Tibial nerve (tissue), 4 donors: ENCODE measurements at places on chromosomes 6 and 20. TPM values are rescaled to one million over a fixed set of nuclear protein-coding genes. Genes with fewer than 3 reads are reported as not detected.

DNA sequence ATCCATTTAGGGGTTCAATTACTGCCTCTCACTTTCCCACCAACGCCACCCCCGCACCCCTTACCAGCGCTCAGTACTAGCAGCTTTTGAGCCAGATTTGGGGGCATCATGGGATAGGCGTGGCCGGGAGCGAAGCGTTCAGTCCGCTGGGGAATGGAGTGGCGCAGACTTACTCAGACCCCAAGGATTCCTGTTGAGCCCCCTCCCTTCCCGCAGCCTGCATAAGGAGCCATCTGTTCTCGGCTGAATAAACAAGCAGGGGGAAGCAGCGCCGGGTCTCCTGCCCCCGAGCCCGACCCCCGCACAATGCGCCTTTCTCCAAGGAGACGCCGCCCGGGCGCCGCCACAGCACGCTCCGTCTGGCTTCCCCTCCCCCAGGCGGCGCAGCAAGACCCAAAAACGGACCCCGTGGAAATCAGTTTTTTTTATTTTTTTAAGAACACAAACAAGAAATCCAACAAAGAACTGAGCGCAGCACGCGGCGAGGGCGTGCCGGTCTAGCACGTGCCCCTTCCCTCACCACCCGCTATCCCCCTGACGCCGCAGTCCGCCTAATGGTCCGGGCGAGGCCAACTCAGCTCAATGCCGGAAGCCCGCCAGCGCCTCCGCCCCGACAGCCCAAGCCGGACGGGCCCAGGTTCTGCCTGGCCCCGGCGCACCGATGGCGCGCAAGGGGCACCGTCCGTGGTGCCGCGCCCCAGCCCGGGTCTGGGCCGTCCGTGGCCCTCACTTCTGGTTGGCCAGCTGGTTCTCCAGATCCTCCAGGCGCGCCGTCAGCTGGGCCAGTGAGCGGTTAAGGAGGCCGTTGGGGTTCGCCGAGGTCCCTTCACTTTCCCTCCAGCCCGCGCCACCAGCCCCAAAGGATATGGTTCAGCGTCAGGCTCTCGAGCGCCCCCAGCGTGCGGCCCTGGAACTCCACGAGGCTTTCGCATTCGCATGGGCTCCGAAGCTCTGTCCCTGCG, 13.3 kb upstream of the RBPJL start:
- DNase-seq = peak; percentile 63

GRCh38 chr6:7169296-7169721, 61.5 kb downstream of the RREB1 start:
- peak; percentile 33 for DNase-seq

DNA sequence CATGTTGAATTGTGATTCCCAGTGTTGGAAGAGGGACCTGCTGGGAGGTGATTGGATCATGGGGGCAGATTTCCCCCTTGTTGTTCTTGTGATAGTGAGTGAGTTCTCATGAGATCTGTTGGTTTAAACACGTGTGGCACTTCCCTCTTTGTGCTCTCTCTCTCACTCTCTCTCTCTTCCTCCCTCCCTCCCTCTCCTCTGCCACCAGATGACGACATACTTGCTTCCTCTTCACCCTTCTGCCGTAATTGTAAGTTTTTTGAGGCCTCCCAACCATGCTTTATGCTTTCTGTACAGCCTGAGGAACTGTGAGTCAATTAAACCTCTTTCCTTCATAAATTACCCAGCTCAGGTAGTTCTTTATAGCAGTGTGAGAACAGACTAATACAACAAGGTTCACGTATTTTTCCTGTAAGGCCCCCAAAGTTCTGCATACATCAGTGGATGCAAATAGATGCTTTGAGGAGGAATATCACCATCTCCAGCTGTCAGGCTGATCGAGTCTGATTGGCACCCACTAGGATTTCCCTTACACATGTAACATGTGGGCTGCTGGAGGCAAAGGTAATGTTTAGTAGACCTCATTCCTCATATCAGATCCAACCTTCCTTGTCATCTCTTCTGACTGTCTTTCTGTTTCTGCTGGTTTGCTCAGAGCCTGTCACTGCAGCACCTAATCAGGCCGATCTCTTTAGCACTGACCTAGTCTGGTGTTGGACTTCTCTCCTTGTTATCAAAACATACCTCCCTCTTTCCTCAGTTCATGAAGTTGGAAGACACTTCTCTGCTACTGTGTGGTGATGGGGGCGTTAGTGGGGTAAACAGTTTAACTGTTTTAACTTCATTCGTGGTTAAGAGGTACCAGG, 54.3 kb upstream of the BACH2 start:
- DNase-seq = no peak

GRCh38 chr6:44001318-44002066, 125.8 kb downstream of the MRPL14 start:
- no peak for DNase-seq

DNA sequence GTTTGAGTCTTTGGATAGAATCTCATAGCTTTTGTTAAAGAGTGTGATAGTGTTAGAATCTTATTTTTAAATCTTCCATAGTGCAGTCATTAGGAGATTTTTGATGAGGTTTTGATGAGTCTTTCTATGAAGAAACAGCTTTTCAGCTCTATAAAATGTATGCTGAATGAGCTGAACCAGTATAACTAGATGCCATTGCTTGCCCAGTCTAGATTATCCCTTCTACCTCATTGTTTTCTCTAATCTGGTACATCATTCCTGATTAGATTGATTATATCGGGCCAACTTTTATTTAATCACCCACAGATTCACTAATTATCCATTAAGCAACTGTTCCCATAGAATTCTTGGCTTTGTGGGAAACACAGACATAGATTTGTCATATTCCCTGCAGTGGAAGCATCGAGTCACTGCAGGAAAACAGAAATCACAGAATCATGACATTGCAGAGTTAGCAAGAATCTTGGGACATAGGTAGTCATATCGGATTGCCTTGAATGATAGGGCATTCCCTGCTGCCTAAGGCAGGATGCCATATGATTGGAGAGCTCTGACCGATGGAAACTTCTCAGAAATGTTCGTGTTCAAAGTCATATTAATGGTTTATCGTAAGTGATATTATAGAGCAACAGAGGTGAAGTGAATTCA, 882.7 kb upstream of the FLRT3 start:
- no peak for DNase-seq

GRCh38 chr6:148367411-148368024, 24.9 kb downstream of the SASH1 start:
- peak; percentile 65 for DNase-seq

- DNase-seq = peak; percentile 97
Observed at GRCh38 chr6:10722820-10723566, at the start of gene TMEM14C. TMEM14C (plus strand) TSS chr6:10723070; CDS start chr6:10724614, 1,544 bp downstream.

DNA sequence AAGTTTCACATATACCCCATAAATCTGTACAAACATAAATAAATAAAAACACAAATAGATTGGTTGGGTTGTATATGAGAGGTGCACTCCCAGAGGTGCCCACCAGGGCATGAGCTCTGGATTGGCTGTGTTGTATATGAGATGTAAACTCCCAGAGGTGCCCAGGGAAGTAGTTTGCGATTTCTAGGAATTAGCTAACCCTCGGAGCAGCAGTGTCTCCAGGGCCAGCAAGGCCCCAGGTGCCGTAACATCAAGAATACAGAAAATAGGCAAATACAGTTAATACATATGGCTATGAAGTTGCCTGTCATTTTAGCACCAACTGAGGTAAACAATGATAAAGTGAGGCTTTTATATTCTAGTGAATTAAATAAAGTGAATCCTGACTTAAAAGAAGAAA, 5.4 kb upstream of the GINM1 start:
- DNase-seq = no peak

SAPCD1 gene
- total RNA-seq = 4.8 TPM

PLEKHG1 gene
- total RNA-seq = 50.1 TPM

MCM3 gene
- 35.4 TPM for total RNA-seq

SLC22A1 gene
- total RNA-seq = 1.5 TPM

ZNF831 gene
- 0.84 TPM for total RNA-seq

STMND1 gene
- total RNA-seq = not detected
